T-cell (primary cell): ENCODE measurements at places on chromosomes 16 and 17.

DNA sequence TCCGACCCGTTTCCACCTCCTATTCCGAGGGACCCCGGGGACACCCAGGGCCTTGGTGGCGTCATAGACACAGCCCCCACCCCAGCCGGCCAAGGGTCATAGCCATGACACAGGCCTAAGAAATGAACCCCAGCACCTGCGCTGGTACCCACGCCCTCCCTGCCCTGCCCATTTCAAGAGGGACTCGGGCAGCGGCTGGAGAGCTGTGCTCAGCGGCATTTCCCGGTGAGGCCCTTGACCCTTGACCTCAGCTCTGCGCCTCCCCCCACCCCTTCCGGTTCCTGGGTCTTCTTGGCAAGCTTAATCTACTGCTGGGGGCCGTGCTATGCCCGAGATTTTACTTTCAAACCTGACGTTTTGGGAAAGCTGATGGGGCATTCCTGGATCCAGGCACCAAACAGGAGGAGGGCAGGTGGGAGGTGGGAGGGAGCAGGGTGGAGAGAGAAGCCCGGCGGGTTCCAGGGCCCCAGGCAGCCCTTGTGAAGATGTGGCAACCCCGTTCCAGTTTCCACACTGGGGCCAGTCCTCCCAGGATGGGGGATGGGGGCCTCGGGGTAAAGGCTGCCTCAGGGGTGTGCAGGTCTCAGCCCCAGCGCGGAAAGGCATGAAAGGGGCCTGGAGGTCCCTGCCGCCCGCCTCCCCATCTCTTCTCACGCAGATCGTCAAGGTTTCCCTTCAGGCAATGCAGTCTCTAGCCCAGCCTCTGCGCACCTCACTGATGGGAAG is at the start of gene SLC22A31:
TSS of gene SLC22A31 (minus strand) at position 414 of the 726 bp plus-strand sequence. CDS start at position 378, 36 bp downstream.
- no peak for DNase-seq

DNA sequence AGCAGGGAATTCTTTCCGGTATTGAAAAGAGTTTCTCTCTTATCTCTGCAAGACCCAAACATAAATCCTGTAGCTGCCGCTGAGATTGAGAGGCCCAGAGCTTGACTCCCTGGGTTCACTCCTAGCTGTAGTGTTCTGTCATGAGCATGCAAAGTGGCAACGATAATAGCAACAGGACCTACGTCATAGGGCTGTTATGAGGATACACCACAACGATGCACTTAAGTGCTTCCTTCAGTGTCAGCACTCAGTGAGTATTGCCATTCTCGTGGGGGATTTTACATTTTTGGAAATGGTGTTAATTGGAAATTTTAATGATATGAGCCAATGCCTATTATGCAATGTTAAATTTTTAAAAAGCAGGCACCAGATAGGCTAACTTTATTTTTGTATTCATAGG is 199.8 kb downstream of the CYLD start:
- DNase-seq, result no peak

DNA sequence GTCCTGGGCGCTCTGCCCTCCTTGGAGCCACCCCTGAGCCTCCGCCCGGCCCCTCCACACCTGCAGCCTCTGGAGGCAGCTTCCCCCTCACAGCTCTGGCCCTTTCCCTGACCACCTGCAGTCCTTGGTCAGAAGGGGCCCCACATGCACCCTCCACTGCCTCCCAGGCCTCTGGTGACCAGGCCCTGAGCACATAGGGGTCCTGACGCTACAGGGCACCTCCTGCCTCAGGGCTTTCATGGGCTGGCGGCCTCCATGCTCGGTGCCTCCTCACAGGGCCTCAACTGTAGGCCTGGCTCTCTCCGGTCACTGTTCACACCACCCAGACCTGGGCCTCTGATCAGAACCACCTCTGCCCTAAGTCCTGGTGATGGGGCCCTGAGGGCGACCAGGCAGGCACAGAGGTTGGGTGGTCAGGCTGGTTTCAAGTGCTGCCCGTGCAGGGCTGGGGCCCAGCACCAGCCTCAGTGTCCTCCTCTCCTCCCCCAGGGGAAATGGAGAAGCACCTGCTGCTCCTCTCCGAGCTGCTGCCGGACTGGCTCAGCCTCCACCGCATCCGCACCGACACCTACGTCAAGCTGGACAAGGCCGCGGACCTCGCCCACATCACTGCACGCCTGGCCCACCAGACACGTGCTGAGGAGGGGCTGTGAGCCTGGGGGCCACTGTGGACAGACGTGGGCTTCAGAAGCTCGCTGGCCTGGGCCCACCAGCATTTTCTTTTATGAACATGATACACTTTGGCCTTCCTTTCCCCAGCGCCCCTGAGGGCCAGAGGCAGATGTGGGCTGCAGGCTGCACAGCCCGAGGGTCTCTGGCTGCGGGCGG is 3.9 kb downstream of the APRT start:
- DNase-seq, result no peak

GRCh38 chr17:15334266-15334665 is 7.1 kb downstream of the TEKT3 start:
- DNase-seq, result no peak

GRCh38 chr17:59751955-59752413 is 44.5 kb downstream of the VMP1 start:
- DNase-seq, result no peak
